ENCODE measurements at places on chromosomes 16 and 17.
A peak's percentile ranks its signal among the peaks of the same experiment; 100 is the strongest.

- no peak for DNase-seq
These were observed at the start of gene PRSS36 for GRCh38 chr16:31149894-31150890. Gene PRSS36, minus strand, starts transcription at chr16:31150066. Its CDS starts 31 bp downstream, at chr16:31150035.

- no peak for DNase-seq
These were observed 214.6 kb downstream of the SNX29 start for GRCh38 chr16:12191102-12191501.

- DNase-seq: no peak
These were observed 5.9 kb downstream of the UQCRC2 start for GRCh38 chr16:21959050-21959449.

GRCh38 chr17:73952082-73952479 lies 251.4 kb upstream of the RPL38 start:
- no peak for DNase-seq

GRCh38 chr17:8056232-8056975 lies 17.5 kb downstream of the ALOX15B start:
- DNase-seq: peak; percentile 27

- DNase-seq: no peak
These were observed 43.9 kb upstream of the TEKT3 start for GRCh38 chr17:15385305-15385704.

GRCh38 chr16:75319513-75320411 lies 68.3 kb upstream of the BCAR1 start:
- peak; percentile 84 for DNase-seq

GRCh38 chr16:14219983-14220382 lies 148.9 kb downstream of the MRTFB start:
- no peak for DNase-seq

DNA sequence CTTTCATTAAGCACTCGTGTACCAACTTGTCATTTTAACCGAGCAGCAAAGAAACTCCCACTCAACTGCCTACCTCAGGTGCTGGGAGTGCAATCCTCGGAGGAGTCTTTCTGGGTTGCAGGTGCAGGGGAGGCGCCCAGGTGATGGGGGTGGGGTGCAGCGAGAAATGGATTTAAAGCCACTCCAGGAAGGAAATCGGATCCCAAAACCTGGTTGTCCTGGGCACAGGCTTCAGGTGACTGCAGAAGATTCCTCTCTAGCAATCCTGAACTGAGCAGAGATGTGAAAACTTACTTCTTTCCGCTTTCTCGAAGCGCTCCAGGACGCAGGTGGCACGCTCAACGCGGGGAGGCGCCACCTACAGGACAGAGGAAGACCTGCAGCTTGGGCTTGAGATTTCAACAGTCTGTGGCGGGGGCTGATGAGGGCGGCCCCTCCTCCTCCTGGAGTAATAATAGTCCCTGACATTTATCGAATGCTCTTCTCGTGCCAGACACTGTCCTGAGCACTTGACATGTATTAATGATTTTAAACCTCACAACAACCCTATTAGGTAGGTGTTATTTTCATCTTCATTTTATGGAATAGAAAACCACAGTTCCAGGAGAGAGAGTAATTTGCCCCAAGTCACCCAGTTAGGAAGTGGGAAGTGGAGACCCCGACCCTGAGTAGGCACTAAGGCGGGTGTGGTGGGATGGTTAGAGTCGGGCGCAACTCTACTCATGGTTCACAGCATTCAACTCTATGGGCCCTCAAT lies 27.2 kb upstream of the SKAP1 start:
- no peak for DNase-seq

GRCh38 chr16:30409125-30410060 lies 2.0 kb downstream of the ZNF771 start:
- DNase-seq: no peak

- no peak for DNase-seq
These were observed 91.3 kb upstream of the ZNF750 start for GRCh38 chr17:82930924-82931698.

- DNase-seq: no peak
These were observed 29.0 kb upstream of the SSTR2 start for GRCh38 chr17:73135766-73136165.

GRCh38 chr17:306536-307294 lies 45.9 kb downstream of the RPH3AL start:
- DNase-seq: no peak

DNA sequence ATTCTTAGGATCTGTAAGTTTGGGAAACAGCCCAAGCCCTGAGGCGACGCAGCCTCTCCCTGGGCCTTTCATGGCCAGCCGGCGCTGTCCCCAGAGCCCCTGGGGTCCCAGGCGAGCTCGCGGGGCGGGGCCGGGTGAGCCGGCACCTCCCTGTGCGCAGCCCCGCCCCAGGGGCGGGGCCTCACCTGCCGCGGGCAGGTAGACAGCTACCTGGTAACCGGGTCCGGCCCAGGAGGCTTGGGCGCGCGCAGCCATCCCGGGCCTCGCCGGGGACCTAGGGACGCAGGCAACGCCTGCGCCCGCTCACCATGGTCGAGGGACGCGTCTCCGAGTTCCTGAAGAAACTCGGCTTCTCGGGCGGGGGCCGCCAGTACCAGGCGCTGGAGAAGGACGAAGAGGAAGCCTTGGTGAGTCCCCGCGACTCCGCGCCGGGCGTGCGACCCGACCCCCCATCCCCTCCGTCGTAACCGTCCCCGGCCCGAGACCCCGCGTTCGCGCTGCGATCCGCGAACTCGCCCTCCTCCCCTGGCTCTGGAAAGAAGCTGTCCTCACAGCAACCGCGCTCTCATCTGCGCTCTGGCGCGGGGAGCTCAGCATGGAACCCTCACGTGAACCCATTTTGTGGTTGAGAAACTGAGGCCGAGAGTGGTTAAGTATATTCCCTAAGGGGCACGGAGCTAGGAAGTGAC lies at the start of gene ATP2C2:
ATP2C2 (plus strand) TSS at position 231 of the 689 bp plus-strand sequence; CDS start at position 309, 78 bp downstream.
- no peak for DNase-seq

DNA sequence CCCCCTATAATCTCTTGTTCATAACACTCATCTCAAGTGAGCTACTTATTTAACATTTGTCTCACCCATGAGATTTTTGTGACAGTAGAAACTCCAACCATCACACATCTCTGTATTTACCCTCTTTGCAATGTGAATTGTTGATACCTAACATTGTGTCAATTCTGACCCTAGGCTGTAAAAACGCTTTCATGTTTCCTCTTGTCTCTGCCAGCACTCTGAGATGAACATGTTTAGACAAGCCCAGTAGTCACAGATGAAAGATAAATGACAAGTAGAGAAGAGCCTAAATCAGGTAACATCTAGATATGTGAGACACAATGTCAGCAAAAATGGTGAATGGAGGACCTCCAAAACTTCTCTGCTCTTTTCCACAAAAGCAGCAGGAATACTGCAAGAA lies 1254.5 kb upstream of the GOT2 start:
- no peak for DNase-seq

GRCh38 chr16:11386791-11387546 lies 41.7 kb downstream of the RMI2 start:
- no peak for DNase-seq

DNA sequence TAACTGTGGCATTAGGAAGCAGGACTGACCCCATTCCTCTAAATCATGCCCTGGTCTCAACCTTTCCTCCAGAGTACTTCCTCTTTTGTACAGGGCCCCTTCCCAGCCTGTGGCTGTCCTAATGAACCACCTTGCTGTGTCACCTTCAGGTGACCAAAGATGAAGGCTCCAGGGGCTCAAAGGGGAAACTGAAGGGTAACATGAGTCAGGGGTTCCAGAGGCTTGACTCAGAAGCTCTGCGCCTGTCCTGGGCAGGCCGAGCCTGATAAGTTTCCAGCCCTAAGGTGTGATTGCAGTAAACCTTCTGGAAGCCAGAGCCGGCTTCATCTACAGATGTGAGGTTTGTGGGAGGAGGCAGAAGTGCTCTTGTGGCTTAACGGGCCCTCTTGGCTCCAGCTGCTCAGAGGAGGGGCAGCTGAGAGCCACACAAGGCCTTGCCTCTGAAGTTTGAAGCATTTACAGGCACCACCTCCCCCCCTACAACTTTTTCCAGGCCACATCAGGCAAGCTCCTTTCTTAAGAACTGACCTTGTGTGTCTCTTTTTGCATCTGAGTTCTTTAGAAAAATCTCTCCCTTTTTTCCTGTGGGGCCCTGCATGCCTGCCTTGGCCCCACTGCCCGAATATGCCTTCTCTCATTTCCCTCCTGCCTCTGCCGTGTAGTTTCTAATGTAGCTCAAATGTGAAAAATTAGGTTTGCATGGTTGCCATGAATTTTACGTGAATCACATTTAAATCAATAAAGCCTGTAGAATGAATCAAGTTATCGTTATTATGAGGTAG lies 149.9 kb downstream of the CLEC16A start:
- no peak for DNase-seq

DNA sequence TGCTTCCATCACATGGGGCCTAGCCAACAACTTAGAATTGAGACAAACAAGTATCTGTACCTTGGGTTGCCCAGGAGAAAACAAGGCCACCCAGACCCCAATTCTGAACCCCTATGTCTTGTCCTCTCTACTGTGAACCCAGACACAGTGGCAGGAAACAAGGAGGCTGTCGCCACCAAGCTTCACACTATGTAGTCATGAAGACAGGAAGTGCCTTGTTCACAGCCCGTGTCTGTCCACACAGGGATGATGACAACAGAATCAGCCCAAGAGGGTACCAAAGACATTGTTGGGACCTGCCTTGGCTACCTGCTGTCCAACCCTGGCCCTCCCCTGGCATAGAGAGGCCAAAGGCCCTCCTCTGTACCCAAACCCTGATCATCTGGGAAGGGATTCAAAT lies 84.8 kb downstream of the CDYL2 start:
- DNase-seq: no peak

DNA sequence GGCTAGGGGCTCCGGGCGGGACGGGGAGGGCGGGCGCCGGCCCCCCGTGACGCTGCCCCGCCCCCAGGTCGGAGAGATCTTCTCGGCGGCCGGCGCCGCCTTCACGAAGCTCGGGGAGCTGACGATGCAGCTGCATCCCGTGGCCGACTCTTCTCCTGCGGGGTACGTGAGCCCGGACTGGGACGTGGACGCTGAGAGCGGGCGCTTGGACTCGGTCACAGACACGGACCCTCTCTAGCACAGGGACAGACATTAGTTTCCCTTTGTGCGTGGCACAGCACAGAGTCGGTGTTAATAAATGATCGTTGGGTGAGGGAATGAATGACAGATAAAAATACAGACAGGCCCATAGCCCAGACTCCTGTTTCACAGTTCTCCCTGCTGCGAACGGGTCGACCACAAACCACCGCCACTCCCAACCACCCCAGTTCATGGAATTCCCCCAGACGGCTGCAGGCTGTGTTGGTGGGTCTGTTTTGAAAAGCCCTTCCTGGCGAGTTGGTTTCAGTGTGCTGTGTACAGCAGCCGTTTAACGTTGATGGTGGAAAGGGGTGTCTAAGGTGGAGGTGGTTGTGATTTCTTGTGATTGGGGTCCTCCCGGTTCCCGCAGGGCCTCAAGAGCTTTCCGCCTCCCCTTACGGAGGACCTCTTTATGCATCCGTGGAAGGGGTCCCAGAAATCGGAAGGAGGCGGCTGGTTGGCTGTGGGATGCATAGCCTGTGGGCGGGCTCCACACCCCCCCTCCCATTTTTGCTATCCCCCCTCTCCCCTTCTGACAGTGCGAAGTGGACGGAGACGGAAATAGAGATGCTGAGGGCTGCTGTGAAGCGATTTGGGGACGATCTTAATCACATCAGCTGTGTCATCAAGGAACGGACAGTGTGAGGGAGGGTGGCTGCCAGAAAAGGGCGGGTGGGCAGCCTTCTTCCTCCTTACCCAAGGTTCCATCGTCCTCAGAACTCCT lies 2.9 kb downstream of the RNASEK start:
- no peak for DNase-seq

DNA sequence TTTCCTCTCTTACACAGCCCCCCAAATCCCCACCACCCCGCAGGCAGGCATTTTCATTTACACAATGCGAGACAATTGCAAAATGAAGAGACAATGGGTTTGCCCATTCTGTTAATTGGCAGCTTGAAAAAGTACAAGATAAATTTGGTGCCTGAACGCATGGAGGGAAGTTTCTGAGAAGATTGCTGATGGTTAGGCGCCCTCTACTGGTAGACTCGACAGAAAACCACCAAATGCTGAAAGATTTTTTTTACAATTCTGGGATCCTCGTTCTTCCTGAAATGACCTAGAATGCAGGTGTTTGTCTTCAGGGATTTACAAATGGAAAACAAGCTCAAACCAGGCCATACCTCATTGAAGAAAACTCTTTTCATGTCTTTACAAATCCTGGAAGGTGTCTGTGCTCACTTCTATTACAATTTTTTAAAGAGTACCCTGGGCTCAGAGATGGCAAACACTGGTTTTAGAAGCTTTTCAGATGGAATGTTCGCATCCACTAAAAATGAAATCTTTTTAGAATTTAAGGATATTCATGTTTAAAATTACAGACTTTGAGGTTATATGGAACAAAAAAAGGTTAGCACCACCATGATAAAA lies 338.5 kb downstream of the PMP22 start:
- no peak for DNase-seq

- peak; percentile 86 for DNase-seq
These were observed 1.8 kb downstream of the ZBTB4 start for GRCh38 chr17:7477392-7478275.

DNA sequence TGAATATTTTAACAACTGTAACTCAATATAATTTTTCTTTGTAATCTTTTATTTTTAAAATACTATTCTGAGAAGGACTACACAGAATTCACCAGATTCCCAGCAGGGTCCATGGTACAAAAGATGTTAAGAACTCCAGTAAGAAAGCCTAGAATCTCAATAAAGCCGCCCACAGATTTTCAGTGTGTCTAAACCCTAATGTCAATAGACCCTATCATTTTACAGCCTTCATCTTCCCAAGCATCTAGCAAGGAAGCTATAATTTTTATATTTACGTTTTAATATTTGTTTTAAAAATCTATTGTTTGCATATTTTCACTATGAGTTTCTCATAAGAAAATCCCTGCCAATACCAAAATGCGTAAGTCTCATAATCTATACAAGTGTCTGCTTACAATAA lies 148.5 kb downstream of the CEP112 start:
- DNase-seq: no peak

DNA sequence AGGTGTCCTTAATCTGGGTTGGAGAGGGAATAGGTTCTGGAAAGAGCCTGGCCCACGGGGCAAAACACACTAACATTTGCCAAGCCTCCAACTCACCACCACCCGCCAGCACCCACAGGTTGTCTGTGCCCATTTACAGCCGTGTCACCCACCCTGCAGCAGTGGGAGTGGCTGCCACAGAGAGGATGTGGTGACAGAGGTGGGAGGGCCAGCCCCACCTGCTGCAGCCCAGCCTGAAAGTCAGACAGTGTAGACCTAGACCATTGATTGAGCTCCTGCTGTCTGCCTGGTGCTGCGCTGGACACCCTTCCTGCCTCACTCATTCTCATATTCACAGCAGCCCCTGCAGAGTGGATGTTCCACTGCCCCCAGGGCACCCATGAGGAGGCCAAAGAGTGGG lies 44.7 kb downstream of the IL21R start:
- DNase-seq: no peak

GRCh38 chr16:814974-815373 lies 14.4 kb upstream of the GNG13 start:
- peak; percentile 21 for DNase-seq

DNA sequence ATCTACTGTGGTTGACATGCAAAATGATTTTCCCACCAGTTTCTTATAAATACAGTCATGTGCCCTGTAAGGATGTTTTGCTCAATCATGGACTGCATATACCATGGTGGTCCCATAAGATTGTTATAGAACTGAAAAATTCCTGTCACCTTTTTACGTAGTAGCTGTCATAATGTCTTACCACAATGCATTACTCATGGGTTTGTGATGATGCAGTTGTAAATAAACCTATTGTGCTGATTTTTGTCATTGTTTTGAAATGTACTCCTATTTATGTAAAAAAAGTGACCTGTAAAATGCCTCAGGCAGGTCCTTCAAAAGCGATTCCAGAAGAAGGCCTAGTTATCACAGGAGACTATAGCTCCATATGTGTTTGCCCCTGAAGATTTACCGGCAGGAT lies 695.4 kb upstream of the KIF2B start:
- DNase-seq: no peak

GRCh38 chr17:4066210-4066609 lies 76.6 kb downstream of the ZZEF1 start:
- DNase-seq: no peak

Measured in AG09309 (cell line).